H9 (cell line): ENCODE measurements at places on chromosomes 16 and 17. TPM values are rescaled to one million over a fixed set of nuclear protein-coding genes. Genes with fewer than 3 reads are reported as not detected.

SCN4A gene
- 5.0 and 5.8 TPM in 2 replicates for total RNA-seq

KRTAP1-5 gene
- not detected in 2 replicates for total RNA-seq

DNA sequence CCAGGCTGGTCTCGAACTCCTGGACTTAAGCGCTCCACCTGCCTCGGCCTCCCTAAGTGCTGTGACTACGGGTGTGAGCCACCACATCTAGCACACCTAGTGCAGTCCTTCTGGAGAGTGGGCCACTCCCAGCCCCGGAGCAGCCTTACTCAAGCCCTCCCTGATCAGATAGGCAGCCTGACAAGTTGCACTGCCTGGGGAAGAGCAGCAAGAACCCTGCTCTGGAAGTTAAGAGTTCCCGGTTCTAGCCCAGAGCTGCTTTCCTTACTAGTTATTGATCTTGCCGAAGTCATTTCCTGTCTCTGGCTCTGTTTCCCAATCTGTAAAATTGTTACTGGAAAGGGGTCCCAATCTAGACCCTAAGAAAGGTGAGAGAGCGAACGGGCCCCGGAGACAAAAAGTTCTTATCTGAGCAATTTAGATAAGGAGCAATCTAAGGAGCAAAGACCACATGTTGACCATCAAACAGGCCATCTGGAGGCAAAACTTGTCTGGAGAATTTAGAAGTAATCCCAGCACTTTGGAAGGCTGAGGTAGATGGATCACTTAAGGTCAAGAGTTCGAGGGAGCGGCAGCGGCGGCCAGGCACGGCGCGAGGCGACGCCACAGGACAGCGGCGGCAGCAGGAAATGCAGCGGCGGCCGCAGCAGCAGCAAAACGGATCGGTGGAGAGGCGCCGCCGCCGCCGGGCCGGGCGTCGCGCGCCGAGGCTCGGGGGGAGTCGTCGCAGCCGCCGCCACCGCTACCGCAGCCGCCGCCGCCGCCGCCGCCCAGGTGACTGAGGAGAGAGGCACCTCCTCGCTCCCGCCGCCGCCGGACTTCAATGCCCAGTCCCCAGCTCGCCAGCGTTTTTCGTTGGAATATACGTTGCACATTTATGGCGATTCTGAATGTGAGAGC is 4.3 kb upstream of the NAGLU start:
- peak; percentile 77 for DNase-seq

DNA sequence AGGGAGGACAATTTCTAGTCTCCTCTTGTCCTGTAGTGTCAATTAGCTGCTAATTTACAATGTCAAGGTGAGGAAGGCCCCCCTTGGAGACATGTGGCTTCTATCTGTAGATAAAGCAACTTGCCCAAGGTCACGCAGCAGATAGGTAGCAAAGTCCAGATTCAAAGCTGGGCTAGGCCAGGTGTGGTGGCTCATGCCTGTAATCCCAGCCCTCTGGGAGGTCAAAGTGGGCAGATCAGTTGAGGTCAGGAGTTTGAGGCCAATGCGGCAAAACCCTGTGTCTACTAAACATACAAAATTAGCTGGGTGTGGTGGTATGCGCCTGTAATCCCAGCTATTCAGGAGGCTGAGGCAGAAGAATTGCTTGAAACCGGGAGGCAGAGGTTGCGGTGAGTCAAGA is 11.1 kb downstream of the TRPV3 start:
- no peak for DNase-seq

DNA sequence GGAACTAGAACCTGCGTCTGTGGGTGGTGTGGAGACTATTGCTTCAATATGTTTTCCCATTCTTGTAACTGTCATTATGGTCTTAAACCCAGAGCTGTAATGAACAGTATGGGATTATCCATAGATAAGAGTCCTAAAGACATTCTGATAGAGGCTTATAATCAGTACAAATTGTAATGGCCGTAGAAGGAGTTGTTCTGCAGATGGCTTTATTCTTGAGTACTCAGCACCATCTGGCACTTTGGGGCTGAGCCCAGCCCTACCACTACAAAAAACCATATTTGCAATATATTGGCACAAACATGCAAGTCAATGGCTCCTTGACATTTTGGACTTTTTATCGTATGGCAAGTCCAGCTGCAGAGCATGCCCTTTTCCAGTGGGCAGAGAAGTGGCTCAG is 150.0 kb downstream of the HS3ST4 start:
- no peak for DNase-seq

- no peak for DNase-seq
Observed at GRCh38 chr16:66025751-66026150, 340.7 kb upstream of the CDH5 start.

DNA sequence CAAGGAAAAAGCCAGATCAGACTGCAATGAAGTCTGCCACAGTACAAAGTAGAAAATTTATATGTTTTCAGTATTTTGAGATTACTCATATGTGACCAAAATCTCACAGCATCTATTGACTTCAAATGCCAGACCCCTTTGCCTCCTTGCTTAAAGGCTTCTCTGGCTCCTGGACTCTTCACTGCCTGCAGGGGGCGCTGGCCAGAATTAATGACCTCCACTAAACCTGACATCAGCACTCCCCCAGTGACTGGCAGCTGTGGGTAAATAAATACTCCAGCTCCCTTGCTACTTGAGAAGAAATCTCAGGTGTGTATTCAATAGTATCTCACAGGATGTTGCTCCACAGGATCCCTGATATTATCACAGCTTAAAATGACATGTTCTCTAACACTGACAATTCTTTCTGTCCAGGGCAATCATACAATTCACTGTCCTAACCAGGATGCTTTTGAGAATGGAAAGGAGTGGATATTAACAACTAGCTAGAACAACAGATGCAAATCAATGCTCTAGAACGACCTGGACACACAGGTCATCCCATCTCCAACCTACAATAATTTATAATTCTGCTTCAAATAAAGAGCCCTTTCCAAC is 4.0 kb downstream of the BECN1 start:
- DNase-seq: peak; percentile 89

DNA sequence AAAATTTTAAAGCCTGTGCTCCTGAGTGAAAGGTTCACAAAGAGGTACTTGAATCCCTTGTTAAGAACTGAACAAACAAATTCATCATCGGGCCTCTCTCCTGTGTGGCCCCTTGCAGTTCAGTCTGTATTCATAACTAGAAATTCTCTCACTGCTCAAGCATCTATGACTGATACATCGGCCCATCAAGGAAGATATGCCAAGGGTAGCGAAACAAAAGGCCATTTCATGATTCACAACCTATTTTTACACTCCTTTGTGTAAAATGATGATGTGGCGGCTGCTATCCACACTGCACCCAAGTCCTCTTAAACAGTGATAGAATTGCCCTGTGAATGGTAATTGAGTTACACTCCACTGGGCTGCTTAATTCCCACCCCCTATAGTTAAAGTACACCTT is 204.6 kb downstream of the STX8 start:
- no peak for DNase-seq

DNA sequence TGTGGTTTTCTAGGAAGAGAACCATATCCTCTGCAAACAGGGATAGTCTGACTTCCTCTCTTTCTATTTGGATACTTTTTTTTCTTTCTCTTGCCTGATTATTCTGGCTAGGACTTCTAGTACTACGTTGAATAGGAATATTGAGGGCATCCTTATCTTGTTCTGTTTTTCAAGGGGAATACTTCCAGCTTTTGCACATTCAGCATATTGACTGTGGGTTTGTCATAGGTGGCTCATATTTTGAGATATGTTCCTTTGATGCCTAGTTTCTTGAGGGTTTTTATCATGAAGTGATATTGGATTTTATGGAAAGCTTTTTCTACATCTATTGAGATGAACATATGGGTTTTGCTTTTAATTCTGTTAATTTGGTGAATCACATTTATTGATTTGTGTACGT is 269.8 kb downstream of the MAP2K6 start:
- no peak for DNase-seq

- DNase-seq: no peak
Observed at GRCh38 chr16:57999971-58000705, at the start of gene ZNF319. Gene ZNF319, minus strand, starts transcription at chr16:58000672. Its CDS starts 2,407 bp downstream, at chr16:57998265.
